Stimulated activated CD4-positive, alpha-beta T cell treated with anti-CD3 and anti-CD28 coated beads, TNF-alpha, amount 100 ng/mL, for 1 hour (primary cell): ENCODE measurements at places on chromosomes 5 and 9.

DNA sequence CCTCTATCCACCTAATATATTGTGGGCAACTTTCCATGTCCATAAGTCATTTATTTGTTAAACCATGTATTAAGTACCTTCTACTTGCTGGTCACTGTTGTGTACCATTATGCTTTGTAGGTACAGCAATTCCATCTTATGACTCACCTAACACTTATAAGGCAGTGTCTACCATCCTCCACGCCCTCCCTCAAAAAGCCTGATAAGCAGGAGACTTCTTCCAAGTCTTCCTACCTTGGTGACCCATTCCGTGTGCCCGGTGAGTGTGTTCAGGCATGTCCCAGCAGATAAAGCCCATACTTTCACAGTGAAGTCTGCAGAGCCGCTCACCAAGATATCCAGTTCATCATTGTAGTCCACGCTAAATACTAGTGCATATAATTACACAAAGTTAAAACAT, 17.4 kb downstream of the FBXW2 start:
- no peak for DNase-seq

- no peak for DNase-seq
These were observed 357.4 kb downstream of the PSAT1 start for GRCh38 chr9:78654324-78654723.

DNA sequence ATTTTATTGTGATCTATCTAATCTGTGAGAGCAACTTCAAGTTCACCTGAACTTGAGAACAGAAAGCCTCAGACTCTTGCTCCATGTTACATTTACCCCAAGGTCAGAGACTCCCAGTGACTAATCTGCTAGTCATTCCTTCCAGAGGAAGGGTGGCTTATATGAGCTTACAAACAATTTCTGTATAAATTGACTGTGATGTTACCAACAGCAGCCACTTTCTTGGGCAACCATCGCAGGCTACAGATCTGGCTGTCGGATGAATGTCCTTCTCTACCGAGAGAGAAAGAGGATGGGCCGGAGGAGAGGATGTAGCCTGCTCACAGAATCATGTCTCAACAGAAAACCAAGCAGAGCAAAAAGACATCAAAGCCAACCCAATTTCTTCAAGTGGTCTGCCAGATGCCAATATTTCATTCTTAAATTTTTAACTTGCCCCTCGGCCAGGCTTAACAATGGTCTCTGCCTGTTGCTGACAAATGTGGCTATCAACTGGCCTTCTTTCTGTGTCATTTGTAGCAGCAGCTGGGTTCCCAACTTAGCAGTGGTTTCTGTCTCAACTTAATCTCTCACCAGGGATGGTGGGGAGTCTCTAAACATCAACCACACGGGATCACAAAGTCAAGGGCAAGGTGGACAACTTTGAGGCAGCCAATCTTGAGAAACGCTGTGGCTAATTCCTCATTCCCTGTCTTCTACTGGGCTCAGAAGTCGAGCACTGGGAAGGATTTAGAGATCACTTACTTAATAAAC, 81.3 kb downstream of the RAPGEF1 start:
- DNase-seq = no peak

DNA sequence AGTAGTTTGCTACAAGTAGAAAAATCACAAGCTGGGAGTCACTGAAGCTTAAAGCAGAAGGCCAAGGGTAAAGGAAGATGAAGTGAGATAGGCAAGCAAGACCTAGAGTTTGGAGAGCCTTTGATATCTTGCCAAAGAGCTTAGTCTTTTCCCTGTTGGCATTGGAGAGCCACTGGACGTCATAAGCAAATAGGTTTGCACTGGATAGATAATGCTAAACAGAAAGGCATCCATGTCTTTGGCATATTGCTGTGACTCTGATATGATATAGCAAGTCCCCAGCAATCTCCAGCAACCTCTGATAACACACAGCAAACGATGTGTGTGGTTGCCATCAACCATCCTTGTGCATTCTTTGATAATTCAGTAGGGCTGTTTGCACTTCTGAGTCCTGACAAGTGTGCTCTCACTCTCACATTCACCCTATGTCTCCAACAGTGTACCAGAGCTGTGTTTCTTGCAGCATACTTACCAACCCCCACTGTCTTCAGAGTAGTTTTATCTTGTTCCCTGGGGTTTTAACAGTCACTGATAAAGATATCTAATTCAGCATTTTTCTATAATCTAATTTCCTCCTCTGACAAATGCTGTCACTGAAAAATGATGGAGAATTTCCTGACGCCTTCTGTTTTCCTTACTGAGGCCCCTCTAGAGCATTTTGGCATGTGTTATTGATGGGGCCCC, 16.9 kb upstream of the FREM1 start:
- no peak for DNase-seq

- DNase-seq = no peak
These were observed 248.0 kb downstream of the DRD1 start for GRCh38 chr5:175195698-175196656.

- DNase-seq = no peak
These were observed 7.0 kb upstream of the NDST1 start for GRCh38 chr5:150500905-150501304.

DNA sequence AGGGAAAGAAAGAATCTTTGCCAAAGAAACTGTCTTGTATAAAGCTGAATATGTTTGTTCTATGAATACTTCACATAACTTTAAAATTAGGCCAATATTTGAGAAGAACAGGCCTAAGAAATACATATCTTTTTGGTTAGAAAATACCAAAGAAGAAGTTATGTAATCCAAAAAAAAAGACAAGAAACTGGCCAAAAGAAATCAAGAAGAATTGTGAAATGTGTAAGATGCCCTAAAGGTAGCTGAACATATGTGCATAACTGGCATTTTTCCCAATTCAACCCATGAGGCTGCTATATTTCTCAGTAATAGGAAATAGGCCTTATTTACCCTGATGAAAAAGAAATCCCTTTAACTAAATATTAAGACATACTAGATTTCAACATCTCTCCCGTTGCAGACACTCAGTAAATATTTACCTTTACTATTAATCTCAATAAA, 290.0 kb downstream of the CETN3 start:
- DNase-seq = no peak

- no peak for DNase-seq
These were observed 61.0 kb downstream of the IPPK start for GRCh38 chr9:92608909-92609445.

- DNase-seq = no peak
These were observed 93.1 kb upstream of the WWC1 start for GRCh38 chr5:168198359-168198758.

GRCh38 chr5:90473396-90474234, 956 bp downstream of the MBLAC2 start:
- DNase-seq = no peak

DNA sequence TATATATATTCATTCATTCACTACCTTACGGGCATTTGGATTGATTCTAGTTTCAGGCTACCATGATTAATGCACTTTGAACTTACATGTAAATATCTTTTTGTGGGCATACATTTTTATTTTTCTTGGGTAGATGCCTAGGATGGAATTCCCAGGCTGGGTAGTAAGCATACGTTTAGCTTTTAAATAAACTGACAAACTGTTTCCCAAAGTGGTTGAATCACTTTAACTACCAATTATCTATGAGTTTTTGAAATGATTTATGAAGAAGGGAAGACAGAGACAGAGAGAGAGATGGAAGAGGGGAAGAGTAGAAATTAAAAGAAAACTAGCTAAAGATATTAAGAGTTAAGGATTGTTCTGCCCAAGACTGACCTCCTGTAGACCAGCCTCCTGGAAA, 612.6 kb downstream of the PSAT1 start:
- DNase-seq = no peak

- DNase-seq = no peak
These were observed 1829.9 kb downstream of the EFNA5 start for GRCh38 chr5:105840800-105841199.

DNA sequence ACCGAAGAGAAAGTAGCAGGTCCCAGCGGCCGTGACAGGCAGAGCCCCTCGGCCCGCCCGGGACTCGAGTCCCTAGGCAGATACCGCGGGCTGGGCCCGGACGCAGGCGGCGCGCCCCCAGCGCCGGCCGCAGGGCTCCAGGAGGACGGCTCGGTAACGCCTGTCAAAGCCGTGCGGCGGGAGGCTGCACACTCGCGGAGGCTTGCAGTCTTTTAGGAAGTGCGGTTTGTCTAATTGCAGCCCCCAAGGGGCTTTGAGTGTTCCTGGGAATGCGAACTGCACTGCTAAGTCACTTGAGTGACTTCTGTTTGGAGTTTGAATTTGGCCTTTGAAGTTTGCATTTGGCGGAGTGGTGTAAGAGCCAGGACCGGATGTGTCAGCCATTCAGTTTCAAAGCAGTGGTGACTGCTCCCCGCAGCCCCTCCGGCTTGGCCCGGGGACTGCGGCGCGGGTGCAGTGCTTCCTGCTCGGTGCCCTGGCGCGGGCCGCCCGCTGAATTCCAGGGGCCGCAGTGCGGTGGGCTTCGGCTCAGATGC, 1.3 kb downstream of the MAP3K1 start:
- DNase-seq = no peak

- no peak for DNase-seq
These were observed 20.7 kb upstream of the TRMT10B start for GRCh38 chr9:37732952-37733351.

GRCh38 chr5:133519191-133519590, 93.2 kb downstream of the FSTL4 start:
- no peak for DNase-seq

GRCh38 chr9:2603621-2604020, 18.0 kb upstream of the VLDLR start:
- no peak for DNase-seq
